ENCODE measurements at places on chromosomes 7 and 10. TPM values are rescaled to one million over a fixed set of nuclear protein-coding genes. Genes with fewer than 3 reads are reported as not detected.

DNA sequence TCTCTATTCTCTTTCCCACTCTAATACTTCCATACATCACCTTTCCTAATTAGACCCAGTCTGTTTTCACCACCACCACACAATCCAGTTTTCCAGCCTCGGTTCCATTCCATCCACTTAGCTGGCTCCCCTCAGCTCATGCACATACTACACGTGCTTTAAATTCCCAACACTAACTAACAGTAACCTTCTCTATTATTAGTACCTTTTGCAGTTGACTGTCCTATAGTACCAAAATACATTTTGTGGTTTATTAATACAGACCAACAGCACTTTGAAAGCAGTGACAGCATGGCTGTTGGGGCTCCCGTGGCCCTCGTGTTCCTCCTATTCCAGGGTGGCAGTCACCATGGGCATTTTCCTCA lies 64.9 kb downstream of the LARP4B start:
- no peaks in the 10 kb centered on the region for H3K4me1 ChIP-seq
- no peak for DNase-seq

GRCh38 chr7:107551936-107552335 lies 11.8 kb downstream of the COG5 start:
- no peaks in the 10 kb centered on the region for H3K27me3 ChIP-seq
- no peak overlapping the region for H3K27ac ChIP-seq
- H3K4me1 ChIP-seq: no peaks in the 10 kb centered on the region
- H3K36me3 ChIP-seq: peaks cover 26% of the 10 kb centered on the region

DNA sequence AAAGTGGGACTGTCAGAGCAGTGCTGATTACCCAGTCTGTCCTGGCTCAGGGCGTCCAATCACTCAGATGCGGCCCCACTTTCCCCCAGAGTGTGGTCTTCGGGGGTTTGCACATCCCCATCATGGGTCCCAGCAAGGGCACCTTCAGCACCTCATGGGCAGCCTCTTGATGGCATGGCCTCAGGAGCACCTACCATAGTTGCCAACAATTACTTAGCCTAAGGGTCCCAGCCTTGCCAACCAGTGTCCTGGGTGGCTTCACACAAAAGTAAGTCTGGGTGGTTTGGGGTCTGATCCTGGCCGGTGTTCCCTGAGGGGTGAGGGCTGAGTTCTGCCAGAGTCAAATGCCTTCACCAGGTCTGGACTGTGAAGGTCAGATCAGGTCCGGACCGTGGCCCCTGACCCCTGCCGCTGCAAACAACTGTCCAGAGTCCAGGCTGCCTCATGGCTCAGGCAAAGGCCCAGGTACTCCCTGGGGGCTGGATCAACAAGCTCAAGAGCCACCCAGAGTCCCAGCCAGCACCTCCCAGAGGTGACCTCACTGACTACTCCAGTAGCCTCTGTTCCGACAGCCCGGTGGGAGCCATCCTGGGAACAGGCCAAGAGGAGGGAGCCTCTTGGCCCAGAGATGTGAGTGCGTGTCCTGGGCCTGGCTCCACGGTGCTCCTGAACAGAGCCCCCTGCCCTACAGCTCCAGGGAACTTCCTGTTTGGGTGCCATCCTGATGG lies 6.2 kb upstream of the MARVELD1 start:
- no peak overlapping the region for H3K27ac ChIP-seq
- no peak overlapping the region for H3K4me3 ChIP-seq
- H3K27me3 ChIP-seq: no peaks in the 10 kb centered on the region

DNA sequence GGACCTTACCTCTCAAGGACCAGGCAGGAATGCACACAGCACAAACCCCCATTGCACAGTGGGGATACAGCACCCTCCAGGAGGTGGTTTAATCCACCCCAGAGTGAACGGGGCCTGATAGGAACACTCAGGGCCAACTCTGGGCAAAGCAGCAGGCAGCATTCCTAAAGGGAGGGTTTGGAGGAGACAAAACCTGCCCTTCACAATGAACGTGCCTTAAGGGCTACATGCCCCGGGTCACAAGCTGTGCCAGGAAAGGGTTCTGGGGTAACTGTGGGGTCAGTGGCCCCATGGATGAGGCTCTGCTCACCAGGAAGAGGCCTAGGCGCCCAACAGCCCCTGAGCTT lies 1.1 kb downstream of the GPRIN2 start:
- peak overlapping the region; percentile 78 for H3K27ac ChIP-seq
- peak overlapping the region; percentile 56 for H3K4me3 ChIP-seq
- H3K36me3 ChIP-seq: peaks cover 1% of the 10 kb centered on the region
- peak; percentile 32 for DNase-seq
- H3K4me1 ChIP-seq: peaks cover 15% of the 10 kb centered on the region

Gene NUDT13
- 1.0 TPM for total RNA-seq

- no peak for DNase-seq
- H3K27ac ChIP-seq: no peak overlapping the region
- H3K36me3 ChIP-seq: no peaks in the 10 kb centered on the region
- no peaks in the 10 kb centered on the region for H3K4me1 ChIP-seq
- H3K4me3 ChIP-seq: no peak overlapping the region
Measured at GRCh38 chr10:129170812-129171211, 296.2 kb upstream of the MGMT start.

DNA sequence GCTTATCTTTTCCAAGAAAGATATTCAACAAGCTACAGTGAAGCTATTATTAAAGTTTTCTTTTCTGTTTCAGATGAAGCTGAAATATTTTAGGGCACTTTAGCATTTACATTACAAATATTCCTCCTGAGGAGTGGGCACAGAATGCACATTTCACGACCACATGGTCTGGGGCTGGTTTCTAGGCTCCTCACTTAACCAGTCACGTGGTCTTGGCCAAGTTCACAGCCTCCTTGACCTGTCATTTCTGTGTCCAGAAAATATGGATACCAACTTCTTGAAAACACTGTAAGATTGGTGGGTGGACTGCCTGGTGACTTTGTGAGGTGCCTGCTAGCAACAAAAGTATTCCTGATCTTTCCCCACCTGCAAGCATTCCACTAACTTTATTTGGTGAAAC lies 70.9 kb downstream of the FAM171A1 start:
- no peaks in the 10 kb centered on the region for H3K36me3 ChIP-seq
- no peak overlapping the region for H3K27ac ChIP-seq
- no peak overlapping the region for H3K4me3 ChIP-seq

Gene OPN1SW
- not detected for total RNA-seq

Gene SEMA3C
- 30.7 TPM for total RNA-seq

DNA sequence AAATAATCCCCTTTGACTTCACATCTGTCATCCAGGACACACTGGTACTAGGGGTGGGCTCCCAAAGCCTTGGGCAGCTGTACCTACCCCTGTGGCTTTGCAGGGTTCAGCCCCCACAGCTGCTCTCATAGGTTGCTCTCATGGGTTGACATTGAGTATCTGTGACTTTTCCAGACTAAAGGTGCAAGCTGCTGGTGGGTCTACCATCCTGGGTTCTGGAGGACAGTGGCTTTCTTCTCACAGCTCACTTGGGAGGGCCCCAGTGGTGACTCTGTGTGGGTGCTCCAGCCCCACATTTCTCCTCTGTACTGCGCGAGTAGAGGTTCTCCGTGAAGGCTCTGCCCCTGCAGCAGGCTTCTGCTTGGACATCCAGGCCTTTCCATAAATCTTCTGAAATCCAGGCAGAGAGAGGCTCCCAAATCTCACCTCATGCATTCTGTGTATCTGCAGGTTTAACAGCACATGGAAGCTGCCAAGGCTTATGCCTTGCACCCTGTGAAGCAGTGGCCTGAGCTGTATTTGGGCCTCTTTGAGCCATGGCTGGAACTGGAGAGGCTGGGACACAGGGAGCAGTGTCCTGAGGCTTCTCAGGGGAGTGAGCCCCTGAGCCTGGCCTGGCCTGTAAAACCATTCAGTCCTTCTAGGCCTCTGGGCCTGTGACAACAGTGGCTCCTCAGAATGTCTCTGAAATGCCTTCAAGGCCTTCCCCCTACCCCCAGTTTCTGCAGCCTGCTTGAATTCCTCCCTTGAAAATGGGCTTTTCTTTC lies 52.2 kb downstream of the TRIM24 start:
- peaks cover 11% of the 10 kb centered on the region for H3K36me3 ChIP-seq
- no peaks in the 10 kb centered on the region for H3K27me3 ChIP-seq
- no peak for DNase-seq

Gene ZNF32
- 23.5 TPM for total RNA-seq

DNA sequence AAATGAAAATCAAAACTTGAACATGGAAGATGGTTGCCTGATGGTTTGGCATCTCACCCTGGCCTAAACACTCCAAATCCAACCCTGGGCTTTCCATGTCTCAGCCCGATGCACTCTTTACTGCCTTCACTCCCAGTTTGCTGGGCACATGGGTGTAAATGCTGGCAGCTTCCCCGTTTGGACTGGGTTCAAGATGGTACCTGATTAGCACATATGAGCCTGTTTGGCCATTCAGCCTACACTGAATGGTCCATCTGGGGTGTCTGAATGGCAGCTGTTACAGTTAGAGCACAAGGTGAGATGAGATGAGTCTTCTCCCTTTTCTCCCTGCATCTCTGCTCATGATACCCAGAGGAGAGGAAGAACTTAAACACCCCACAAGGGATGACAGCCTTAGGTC lies 37.1 kb downstream of the ATXN7L1 start:
- H3K27me3 ChIP-seq: no peaks in the 10 kb centered on the region
- H3K27ac ChIP-seq: no peak overlapping the region
- no peak overlapping the region for H3K4me3 ChIP-seq
- DNase-seq: no peak
- H3K4me1 ChIP-seq: peaks cover 20% of the 10 kb centered on the region

- H3K4me3 ChIP-seq: no peak overlapping the region
- no peaks in the 10 kb centered on the region for H3K27me3 ChIP-seq
- no peaks in the 10 kb centered on the region for H3K36me3 ChIP-seq
- H3K4me1 ChIP-seq: no peaks in the 10 kb centered on the region
- no peak for DNase-seq
Measured at GRCh38 chr7:3439333-3440030, 138.4 kb downstream of the SDK1 start.

DNA sequence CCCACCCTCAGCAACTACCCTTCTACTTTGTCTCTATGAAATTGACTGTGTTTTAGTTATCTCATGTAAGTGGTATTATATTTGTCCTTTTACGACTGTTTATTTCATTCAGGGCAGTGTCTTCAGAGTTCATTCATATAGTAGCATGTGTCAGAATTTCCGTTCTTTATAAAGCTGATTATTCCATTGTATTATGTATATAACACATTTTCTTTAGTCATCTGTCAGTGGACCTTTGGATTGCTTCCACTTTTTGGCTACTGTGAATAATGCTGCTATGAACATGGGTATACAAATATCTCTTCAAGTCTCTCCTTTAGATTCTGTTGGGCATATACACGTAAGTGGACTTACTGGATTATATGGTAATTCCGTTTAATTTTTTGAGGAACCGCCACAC lies 14.5 kb downstream of the SLF2 start:
- H3K27ac ChIP-seq: no peak overlapping the region
- DNase-seq: no peak
- no peak overlapping the region for H3K4me3 ChIP-seq
- no peaks in the 10 kb centered on the region for H3K27me3 ChIP-seq

DNA sequence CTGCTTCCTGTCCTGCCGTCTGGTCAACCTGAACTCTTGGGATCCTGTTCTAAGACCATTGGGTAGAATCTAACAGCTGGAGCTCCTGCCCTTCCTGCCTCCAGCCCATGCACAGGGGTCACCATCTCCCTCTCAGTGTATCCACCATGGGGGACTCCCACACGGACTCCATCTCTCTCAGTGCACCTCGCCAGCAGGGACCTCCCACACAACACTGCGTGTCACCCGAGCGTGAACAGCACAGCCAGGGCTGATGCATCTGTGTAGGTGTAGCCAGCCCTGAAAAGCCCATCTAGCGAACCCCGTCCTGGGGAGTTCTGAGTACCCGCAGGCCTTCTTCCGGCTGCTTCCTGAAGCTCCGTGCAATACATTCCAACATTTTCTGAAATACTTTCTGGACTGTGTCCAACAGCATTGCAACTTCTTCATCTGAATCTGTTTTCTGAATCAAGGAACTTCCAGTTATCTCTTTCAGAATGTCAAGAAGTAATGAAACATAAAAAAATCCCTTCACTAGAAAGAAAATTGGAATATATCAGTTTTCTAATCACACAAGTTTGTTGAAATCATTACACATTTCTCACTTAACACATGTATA lies 52.5 kb downstream of the NCAPG2 start:
- no peaks in the 10 kb centered on the region for H3K4me1 ChIP-seq
- H3K27ac ChIP-seq: no peak overlapping the region
- H3K4me3 ChIP-seq: no peak overlapping the region
- H3K27me3 ChIP-seq: no peaks in the 10 kb centered on the region
- H3K36me3 ChIP-seq: peaks cover 17% of the 10 kb centered on the region

Gene HPSE2
- total RNA-seq: 0.98 TPM

DNA sequence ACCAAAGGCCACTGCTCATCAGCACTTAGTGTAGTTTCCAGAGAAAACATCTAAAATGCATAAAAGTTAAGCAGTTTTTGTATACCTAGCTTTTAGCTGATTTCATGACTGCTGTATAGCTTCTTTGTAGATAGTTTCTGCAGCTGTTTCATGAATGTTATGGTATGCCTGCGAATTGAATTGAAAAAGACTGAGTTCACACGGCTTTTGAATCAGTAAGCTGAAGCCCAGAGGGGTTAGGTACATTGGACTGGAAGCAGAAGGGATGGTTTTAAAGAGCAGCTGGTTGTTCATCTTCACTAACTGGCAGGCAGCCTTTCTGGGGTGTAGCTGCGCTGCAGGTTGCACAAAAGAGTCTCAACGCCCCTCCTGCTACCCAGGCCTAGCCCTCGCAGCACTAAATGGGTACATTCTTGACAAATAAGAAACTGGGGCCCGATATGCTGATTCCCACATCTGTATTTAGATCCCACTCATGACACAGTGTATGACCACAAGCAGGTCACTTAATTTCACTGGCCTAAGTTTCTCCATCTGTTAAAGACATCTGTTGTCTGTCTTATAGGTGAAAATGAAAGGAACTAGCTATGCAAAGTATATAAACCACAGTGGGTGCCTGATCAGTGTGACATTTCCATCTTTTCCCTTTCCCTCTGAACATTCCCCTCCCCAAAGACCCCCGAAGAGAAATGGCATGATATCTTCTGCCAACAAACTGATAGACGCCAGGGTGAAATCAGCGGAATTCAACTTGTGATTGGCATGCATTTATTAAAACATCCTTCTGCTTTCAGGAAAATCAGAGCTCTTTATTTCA lies 85.9 kb upstream of the AGBL3 start:
- H3K4me3 ChIP-seq: no peak overlapping the region
- no peaks in the 10 kb centered on the region for H3K4me1 ChIP-seq
- no peak for DNase-seq
- no peaks in the 10 kb centered on the region for H3K27me3 ChIP-seq
- H3K27ac ChIP-seq: no peak overlapping the region

DNA sequence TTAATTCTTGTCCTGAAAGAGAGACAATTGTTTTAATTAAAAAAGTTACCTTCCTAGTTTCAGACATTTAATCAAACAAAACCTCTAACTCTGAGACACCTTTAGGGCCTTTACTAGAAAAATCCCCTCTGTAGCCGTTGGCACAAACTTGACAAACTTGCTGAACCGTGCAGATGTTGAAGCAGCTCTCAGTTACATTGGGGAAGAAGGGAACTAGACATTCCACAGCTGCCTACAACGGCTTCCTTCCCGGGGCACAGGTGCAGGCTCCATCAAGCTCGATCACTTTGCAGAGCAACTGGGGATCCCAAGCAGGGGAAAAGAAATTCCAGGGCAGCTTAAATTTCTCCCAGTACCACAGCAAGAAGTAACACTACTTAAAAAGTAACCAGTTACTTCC lies 141.3 kb downstream of the SKAP2 start:
- no peak overlapping the region for H3K4me3 ChIP-seq
- no peaks in the 10 kb centered on the region for H3K27me3 ChIP-seq
- no peak for DNase-seq
- no peak overlapping the region for H3K27ac ChIP-seq

GRCh38 chr10:119386666-119387065 lies 155.9 kb downstream of the RGS10 start:
- DNase-seq: no peak
- no peaks in the 10 kb centered on the region for H3K27me3 ChIP-seq
- H3K27ac ChIP-seq: no peak overlapping the region

- DNase-seq: no peak
- H3K4me1 ChIP-seq: peaks cover 10% of the 10 kb centered on the region
- H3K27me3 ChIP-seq: no peaks in the 10 kb centered on the region
Measured at GRCh38 chr10:97737770-97738265, 890 bp downstream of the ZFYVE27 start.

Data from upper lobe of left lung (tissue), 6 donors.